Ovary (tissue), 10 donors: ENCODE measurements at places on chromosomes 4 and X.

DNA sequence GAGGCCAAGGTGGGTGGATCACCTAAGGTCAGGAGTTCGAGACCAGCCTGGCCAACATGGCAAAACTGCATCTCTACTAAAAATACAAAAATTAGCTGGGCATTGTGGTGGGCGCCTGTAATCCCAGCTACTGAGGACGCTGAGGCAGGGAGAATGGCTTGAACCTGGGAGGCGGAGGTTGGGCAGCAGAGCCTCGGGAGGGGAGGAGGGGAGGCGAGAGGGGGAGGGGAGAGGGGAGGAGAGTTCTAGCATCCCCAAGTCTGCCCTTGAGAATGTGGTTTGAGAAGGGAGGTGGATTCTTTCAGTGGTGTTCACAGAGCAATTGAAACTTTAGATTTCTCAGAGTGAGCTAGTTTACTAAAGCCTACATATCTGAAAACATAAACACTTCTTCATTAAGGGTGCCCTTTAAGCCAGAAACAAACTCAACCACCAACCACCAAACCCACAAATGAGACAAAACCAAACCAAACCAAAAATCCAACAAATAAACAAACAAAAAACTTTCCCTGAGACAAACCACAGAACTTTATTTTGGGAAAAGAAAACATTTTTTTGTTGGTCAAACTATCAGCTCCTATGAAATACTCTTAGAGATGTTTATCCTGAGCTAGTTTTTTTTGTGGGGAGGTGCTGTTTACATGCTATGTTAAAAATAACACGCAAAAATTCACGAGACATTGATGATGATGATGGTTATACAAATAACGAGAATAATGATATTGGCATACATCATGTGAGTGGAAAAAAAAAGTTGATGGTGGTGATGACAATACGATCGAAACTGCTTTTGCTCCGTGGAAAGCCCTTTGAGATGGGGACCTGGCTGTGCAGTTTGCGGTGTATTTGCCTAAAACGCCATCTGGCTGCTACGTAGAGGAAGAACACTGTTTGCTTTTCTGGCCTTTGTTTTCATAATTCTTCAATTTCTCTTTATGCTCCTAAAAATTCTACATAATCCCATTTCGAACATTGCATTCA is 98.2 kb upstream of the PRKX start:
- peak; percentile 43 for DNase-seq

DNA sequence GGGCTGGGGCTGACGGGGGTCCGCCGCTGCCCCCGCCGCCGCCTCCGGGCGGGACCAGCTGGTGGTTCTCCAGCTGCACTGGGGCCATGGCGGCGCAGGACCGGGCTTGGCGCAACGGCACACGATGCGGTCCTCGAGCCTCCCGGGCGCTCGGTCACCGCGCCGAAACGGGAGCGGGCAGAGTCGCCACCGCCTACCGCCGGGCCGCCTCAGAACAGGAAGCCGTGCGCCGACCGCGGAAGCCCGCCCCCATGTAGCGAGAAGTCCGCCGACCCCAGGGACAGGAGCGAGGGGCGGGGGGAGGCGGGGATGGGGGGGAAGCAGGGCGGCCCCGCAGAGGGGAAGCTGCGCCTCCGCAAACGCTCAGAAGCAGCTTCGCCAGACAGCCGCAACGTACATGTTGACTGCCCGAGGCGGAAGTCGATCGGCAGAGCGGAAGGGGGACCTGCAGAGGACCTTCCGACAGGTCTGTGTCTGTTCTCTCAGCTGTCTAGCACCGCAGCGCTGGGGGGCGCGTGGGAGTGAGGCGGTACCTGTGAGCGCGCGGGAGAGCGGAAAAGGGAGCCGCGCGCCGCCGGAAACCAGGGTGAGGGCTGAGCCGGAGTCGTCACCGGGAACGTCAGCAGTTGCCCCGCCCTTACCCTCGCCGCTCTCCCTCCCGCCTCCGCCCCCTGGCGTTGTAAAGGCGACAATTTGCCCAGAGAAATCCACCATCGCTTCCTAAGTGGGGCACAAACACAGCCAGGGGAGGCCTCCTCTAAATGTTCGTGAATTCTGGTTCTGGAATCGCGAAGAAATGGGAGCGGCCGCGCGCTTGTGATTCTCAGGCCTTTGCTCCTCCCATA is at the start of gene MED14:
TSS of gene MED14 (minus strand) at position 218 of the 845 bp plus-strand sequence. CDS start at position 88, 130 bp downstream.
- peak; percentile 92 for DNase-seq

DNA sequence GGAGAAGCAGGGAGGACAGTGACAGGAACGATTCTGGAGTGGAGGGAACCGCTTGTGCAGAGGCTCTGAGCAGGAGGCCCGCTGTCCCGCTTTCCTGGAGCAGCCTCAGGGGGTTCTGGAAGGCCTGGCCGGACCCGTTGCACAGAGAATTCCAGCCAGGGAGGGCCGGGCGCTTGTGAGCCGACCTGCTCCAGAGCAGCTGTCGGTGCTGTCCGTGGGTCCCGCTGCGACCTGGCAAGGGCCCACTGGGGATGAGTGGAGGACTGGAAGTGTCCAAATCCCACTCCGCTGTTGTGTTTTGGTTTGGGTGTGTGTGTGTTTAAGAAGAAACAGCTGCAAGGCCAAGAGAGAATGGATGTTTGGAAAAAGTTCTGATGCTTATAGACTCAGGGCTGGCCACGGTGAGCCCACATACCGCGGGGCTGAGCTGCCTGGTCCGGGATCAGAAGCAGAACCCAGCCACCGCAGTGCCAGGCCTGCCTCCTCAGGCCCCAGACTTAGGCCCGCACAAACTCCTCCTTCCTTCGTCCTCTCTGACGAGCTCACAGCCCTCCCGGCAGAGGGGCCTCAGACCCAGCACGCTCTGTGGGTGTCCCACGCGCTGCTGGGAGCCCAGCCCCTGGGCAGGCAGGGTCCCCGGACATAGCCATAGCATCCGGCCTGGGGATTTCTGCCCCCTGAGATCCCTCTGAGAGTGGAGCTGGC is 73.9 kb downstream of the HTRA3 start:
- DNase-seq = peak; percentile 75

GRCh38 chr4:183995570-183995969 is 90.5 kb downstream of the STOX2 start:
- DNase-seq = no peak

GRCh38 chrX:17549107-17549651 is 174.2 kb downstream of the NHS start:
- DNase-seq = no peak

DNA sequence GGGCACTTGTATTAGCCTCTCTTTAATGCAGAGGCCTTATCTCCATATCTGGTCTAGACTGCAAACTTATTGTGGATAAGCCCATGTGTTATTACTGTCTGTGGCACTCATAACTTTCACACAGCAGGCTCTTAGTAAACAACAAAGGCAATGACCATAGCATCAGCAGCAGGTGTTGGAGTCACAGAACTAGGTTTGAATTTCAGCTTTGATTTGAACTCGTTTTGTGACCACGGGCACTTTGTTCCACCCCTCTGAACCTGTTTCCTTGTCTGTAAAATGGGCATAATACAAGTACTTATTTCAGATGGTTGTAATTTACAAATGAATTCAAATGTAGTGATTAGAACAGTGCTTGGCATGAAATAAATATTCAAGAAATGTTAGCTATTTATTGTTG is 121.8 kb upstream of the C1GALT1C1 start:
- no peak for DNase-seq

DNA sequence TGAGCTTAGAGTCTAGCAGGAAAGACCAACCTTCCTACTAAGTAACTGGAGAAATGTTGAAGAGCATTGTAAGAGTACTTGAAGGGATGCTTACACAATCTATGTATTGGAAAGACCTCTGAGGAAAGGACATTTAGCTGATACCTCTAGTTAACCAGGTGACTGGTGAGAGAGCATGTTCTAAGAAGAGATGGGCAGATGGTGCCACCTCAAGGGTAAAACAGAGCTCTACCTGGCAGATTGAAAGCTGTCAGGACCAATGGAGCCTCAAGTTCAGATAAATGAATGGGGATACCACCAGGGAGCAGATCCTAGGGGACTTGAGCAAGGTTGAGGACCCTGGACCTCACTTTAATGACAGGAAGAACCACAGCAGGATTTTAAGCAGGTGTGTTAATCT is 196.4 kb downstream of the QDPR start:
- no peak for DNase-seq

DNA sequence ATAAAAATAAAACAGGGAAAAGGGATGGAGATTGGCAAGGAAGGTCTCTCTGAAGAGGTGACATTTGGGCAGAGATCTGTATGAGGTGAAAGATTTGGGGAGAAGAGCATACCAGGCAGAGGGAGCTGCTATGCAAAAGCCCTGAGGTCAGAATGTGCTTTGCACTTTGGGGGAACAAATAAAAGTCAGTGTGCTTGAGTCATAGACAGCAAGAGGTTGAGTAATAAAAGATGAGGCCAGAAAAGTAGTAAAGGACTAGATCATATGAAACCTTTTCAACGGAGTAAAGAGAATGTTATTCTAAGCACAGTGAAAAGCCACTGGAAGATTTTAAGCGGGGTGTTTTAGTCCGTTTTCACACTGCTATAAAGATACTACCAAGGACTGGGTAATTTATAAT is 76.5 kb upstream of the TEX13A start:
- no peak for DNase-seq

DNA sequence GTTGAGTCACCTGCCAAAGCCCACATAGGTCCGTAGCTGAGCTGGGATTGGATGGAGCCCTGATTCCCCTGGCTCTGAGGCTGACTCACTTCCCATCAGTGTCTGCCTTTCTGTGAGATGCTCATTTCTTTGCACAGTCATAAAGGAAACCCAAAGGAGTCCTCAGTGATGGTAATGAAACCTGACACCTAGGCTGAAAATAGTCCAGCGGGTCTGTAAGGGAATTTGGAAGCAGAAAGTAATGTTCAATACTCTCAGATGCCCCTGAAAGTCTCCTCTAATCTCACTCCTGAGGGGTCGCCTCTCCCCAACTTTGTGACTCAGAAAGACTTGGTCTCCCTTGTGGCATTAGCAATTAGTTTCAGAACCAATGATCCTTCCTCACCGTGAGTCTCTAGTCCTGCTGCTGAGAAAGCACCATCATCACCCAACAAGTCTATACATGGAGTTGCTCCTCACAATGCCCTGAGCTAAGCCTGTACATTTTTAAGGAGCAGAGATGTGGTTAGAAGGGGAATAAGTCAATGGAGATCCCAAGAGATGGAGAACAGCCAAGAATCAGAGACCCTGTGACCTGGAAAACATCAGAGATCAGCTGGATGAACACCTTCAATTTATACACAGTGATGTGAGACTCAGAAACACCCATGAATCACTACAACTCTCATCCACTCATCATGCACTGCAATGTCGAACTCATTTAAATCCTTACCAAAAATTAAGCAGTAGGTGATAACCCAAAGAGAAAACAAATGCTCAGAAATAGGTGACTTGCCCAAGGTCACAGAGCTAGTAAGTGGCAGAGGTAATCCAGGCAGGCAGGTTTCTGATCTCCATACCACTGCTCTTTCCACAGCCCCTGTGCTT is 219.0 kb upstream of the CPEB2 start:
- DNase-seq = no peak

GRCh38 chr4:179981161-179981560 is 2262.0 kb upstream of the TENM3 start:
- no peak for DNase-seq
